ENCODE measurements at places on chromosomes 6 and 20.
A peak's percentile ranks its signal among the peaks of the same experiment; 100 is the strongest.

GRCh38 chr20:57622579-57623381, 2.6 kb upstream of the ZBP1 start:
- peak; percentile 73 for DNase-seq

DNA sequence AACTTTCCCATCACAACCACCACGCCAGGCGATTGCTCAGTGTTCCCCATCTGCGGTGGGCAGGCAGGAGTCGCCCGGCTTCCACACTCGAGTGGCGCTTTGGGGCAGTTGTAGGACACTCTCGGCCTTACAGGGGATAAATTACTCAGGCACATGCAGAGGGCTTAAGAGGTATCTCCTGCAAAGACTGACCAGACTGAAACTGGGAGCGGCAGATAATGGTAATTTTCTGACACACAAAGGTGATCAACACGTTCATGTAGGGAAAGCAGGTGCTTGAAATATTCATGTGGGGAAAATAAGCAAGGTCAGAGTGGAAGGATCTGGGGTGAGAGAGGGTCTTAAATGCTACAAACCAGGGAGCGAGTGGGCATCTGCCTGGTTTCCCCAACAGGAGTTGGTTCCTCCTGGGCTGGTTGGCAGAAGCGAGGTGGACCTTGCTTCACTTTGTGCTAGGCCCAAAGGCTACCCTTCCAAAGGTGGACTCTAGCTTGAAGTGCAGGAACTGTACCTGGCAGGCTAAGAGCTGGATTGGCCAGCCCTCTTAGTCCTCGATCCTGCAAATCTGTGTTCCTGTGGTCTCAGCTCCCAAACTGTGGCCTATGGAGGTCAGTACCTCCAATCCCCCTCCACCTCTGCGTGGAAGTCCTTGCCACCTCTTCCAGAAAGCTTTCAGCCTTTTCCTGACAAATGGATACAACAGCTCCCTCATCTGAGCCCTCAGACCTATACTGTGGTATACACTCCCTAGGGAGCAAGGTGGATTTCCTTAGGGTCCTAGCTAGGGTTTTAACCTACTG, 16.7 kb downstream of the PLAGL2 start:
- no peak for DNase-seq

- peak; percentile 63 for DNase-seq
These were observed 273.2 kb downstream of the CDC5L start for GRCh38 chr6:44660561-44661220.

DNA sequence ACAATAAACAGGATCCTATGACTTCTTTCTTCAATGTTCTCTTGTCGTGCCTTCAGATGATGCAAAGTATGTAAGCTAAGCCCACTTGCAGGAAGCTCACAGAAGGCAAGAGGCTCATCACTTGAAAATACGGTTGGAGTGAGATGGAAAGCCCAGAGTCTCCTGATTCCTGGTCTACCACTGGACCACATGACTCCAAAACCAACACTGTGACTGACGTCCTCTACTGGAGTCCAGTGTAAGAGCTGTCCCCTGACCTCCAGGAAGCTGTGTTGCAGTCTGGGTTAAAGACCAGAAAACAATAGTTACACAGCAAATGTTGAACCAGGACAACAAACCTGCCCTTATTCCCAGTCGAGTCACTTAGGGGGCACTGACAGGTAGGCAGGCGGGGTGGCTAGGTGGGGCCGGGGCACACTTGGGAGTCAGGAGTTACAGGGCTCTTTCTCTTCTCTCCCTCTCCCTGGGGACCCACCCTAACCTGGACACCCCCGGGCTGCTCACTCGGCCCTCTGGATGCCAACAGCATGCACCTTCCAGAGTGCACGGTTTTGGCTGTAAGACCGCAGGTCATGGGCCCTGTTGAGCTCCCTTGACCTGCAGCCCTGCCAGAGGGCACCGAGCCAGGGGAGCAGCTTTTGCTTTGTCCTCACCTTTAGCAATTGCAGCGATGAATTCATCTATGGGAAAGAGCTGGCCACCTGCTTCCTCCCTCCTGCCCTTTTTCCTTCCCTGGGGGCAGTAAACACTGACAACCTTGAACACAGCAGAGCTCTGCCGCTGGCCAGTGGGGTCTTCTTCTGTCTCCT, 7.4 kb downstream of the PCK1 start:
- no peak for DNase-seq

DNA sequence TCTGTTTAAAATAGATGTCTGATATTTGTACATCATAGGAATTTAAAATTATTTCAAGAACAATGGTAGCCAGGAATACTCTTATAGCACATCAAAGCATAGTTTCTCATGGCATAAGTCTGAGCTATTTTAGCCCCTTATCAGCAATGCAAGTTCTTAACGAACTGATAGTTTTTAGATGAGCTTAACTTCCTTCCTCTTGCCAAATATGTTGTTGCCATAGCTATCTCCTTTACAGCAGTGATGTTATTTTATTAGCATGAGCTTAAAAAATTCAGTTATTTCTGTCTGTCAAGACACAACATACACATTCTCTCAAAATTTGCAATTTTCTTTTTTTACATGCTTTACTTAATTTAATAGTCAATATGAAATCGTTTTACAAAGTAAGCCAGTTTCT, 867.2 kb downstream of the PHF3 start:
- no peak for DNase-seq

- no peak for DNase-seq
These were observed 58.8 kb downstream of the SAMD5 start for GRCh38 chr6:147567141-147567805.

DNA sequence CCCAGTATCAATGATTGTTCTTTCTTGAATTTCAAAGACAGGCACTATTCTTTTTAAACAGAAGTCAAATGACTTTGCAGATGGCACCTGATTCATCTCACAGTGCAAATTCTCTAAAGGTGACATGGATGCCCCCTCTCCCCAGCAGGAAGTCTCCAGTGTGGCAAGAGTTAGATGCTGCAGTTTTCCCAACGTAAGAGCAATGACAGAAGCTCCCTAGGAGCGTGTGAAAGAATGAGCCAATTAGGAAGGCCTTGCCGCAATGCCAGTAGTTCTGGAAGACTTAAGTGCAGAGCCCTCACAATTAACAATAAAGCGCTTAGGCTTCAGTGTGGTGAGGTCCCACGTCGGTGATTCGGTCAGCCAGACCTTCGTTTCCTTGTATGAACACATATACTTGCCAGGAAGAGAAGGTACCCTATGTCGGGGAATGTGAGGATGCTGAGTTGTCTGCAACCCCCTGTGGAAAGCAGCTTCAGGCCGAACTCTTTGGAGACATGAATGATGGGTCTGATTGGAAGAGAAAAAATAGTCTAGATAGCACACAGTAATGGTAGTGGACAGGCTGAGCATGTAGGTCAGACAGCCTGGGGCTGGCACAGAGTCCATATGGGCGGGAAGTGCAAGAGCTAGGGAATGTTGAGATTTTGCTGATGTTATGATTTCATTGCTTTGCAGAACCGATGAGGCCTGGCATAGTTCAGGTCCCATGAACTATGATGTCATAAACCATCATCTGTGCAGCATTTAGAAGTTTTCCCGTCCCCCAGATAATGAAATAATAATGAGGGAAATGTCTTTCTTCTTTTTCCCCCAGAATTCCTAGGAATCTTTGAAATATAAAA, 132.6 kb downstream of the PHACTR1 start:
- peak; percentile 2 for DNase-seq

DNA sequence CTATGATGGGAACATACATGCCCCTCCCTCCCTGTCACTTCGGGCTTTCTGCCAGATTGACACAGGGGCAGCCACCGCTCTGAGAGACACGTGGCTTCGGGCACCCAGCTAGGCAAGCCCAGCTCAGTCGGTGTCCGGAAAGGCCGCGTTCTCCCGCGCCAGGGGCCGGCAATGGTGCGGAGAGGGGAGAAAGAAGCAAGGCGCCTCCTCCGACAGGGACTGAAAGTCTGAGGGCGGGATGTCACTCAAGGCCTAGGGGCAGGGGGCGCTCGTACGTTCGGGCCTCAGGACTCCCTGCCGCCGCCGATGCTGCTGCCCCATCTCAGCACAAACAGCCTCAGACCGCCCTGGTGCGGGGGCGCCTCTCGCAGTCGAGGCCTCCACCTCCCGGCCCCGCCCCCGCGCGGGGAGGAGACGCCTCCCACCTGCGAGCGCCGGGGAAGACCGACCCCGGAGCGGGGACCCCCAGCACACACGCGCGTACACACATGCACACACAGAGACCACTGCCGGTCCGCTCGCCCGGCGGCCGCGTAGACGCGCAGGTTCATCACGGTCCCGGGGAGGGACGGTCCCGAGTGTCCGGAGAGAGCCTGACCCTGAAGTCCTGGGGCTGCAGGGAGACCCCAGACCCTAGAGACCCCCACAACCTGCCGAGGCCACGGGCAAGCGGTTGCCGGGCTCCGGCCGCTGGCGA, 1.9 kb downstream of the GRM4 start:
- DNase-seq: peak; percentile 25

GRCh38 chr20:4083098-4083865, 67.9 kb upstream of the RNF24 start:
- no peak for DNase-seq

GRCh38 chr6:5936631-5937030, 70.1 kb downstream of the NRN1 start:
- peak; percentile 81 for DNase-seq

GRCh38 chr6:290111-290922, 2.0 kb upstream of the DUSP22 start:
- DNase-seq: no peak

GRCh38 chr6:56515081-56515905, 127.4 kb downstream of the DST start:
- no peak for DNase-seq

DNA sequence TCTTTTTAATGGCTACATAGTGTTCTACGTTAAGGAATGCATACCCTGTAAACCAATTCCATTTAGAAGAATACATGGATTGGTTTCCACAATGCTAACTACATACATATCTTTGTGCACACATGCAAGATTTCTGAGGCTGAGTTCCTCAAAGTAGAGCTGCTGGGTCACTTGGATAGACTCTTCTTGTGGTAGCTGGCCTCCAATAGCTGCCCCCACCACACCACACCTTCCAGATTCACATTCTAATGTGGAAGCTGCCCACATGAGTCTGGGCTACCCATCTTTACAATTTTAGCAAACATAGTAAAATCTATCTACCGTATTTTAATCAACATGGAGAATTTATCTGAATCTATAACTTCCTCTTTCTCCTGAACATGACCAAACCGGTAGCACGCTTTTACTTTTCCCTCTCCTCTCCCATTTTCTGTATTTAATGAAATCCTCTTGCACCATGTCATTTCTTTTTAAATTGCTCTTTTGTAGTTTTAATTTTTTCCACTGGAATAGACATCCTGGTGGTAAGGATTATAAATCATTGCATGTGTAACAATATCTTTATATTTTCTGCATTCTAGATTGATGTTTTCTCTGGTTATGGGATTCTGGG, 74.7 kb upstream of the CITED2 start:
- DNase-seq: no peak

DNA sequence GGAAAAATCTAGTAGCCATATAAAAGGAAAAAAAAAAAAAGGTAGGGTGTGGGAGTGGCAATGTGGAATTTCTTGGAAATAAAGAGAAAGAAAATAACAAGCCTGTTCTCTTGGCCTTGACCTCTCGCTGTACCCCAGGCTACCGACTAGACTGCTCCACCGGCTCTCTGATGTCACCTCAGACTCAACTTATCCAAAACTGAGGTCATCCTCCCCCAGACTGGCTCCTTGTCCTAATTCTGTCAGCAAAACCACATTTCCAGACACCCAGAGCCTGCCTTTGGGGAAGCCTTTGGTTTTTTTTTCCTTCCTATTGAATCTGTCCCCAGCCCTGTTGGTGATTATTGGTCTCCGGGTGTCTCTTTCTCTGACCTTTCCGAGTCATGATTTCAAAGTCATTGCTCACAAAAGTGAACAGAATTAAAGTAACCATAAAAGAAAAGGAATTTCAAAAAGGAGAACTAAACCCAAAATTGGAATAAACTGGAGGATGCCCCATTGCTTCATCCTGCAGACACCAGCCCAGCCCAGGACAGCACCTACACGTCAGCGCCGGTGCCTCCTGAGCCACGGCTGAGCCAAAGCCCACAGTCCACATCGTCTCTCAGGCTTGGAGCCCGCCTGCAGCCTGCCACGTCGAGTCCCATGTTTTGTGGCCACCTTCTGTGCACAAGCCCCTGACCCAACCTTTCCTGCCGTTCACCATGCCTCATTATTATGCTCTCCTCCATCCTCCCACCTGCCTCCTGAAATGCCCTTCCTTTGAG, 170.7 kb downstream of the MYLK4 start:
- no peak for DNase-seq

DNA sequence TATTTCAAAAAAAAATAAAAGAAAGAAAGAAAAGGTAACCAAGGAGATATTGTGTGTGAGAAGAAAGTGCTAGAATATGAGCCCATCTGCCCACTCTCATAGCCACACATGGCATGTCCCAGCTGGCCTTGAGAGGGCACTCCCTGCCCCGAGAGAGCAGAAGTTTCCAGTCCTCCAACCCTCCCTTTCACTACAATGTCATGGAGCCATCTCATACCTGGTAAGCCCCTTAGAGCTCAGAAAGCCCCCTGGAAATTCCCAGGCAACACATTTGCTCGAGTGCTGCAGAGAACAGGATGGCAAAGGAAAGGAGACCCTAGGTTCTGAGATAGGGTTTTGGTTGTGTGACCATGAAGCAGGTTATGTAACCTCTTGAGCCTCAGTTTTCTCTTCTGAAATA, 75.8 kb upstream of the RIN2 start:
- no peak for DNase-seq

GRCh38 chr6:21997119-21998037, 299.5 kb downstream of the PRL start:
- DNase-seq: peak; percentile 25

DNA sequence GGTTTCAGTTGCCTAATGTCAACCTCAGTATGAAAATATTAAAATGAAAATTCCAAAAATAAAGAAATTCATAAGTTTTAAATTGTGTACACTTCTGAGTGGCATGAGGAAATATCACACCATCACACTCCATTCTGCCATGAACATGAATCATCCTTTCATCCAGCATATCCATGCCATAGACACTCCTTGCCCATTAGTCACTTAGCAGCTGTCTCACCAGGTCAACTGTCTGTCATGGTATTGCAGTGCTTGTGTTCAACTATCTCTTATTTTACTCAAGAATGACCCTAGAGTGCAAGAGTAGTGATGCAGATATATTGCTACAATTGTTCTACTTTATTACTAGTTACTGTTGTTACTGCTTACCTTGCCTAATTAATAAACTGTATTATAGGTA, 712.4 kb downstream of the EPHA7 start:
- DNase-seq: no peak

DNA sequence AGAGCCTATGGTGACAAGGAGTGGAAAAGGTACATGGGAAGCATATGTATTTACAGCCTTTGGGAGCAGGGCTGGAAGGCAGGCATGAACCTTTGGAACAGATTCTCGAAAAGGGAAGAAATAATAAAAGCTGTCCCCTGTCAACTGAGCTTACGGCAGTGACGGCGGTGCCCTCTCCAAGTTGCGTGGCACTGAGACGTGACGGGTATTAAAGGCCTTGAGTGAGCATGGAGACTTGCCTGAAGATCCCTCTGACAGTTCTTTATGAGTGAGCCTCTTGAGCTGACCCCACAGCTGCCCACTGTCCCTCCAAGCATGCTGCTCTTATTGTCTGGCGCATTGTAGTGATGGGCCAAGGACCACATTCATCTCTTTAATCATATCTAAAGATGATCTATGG, 388.5 kb downstream of the ZFAND3 start:
- DNase-seq: no peak

GRCh38 chr6:87738744-87739143, 36.7 kb upstream of the AKIRIN2 start:
- no peak for DNase-seq

GRCh38 chr20:53711333-53712211, 117.9 kb upstream of the ZNF217 start:
- DNase-seq: no peak

- no peak for DNase-seq
These were observed 48.1 kb downstream of the CTCFL start for GRCh38 chr20:57476641-57477461.

GRCh38 chr6:21157186-21157929, 436.2 kb upstream of the SOX4 start:
- DNase-seq: no peak
